Epithelial cell of umbilical artery (primary cell): ENCODE measurements at places on chromosomes 12 and 14. TPM values are rescaled to one million over a fixed set of nuclear protein-coding genes. Genes with fewer than 3 reads are reported as not detected.

Gene FAM181A
- total RNA-seq: not detected in 2 replicates

Gene NRXN3
- under 0.01 TPM in 2 replicates for total RNA-seq

Gene MYRFL
- total RNA-seq: 0.15 TPM in 1 of 2 replicates, not detected in the other

Gene ABCB9
- total RNA-seq: 4.4 and 7.5 TPM in 2 replicates

Gene GPR135
- total RNA-seq: 0.61 and 0.97 TPM in 2 replicates

Gene GRIN2B
- not detected in 2 replicates for total RNA-seq

Gene STAC3
- 0.30 and 0.32 TPM in 2 replicates for total RNA-seq

Gene SLC10A1
- total RNA-seq: not detected in 2 replicates

Gene SDR9C7
- not detected in 2 replicates for total RNA-seq

Gene CD163L1
- total RNA-seq: 5.8 and 13.8 TPM in 2 replicates

Gene PLD4
- not detected in 2 replicates for total RNA-seq

Gene CFAP251
- 0.97 and 1.4 TPM in 2 replicates for total RNA-seq

Gene FBRSL1
- 4.0 and 20.8 TPM in 2 replicates for total RNA-seq

Gene DPY19L2
- 1.9 and 6.7 TPM in 2 replicates for total RNA-seq

Gene DGLUCY
- total RNA-seq: 31.2 and 51.5 TPM in 2 replicates

Gene ERP27
- total RNA-seq: 0.15 and 0.32 TPM in 2 replicates

Gene DLGAP5
- total RNA-seq: 63.7 and 74.5 TPM in 2 replicates

Gene KRAS
- 19.5 and 21.9 TPM in 2 replicates for total RNA-seq

Gene FAM222A
- total RNA-seq: 0.15 and 0.32 TPM in 2 replicates

Gene LTA4H
- 61.1 and 91.2 TPM in 2 replicates for total RNA-seq
